ENCODE measurements at places on chromosomes 2 and 18. TPM values are rescaled to one million over a fixed set of nuclear protein-coding genes. Genes with fewer than 3 reads are reported as not detected.

DNA sequence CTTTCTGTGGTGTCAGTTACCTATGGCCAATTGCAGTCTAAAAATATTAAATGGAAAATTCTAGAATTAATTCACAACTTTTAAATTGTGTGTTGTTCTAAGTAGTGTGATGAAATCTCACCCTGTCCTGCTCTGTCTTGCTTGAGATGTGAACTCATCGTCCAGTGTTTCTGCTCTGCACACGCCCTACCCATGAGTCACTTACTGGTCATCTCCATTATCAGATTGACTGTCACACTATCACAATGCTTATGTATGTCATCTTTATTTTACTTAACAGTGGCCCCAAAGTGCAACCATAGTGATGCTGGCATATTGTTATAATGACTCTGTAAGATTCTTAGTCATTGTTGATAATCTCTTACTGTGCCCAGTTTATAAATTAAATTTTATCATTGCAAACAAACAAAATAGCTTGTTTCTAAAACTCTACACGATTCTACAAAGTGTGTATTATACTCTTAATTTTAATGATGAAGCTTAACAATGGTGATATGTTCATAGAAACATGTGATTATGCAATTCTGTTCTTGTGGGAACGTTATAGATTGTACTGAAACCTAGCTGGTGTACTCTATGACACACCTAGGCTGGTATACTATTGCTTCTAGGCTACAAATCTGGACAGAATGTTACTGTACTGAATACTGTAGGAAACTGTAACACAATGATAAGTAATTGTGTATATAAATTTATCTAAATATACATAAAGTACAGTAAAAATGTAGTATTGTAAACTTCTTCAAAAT is 1086.8 kb upstream of the PIK3C3 start:
- no peak overlapping the region for H3K4me3 ChIP-seq
- DNase-seq, result no peak
- H3K36me3 ChIP-seq, result no peaks in the 10 kb centered on the region
- H3K27me3 ChIP-seq, result no peaks in the 10 kb centered on the region

DNA sequence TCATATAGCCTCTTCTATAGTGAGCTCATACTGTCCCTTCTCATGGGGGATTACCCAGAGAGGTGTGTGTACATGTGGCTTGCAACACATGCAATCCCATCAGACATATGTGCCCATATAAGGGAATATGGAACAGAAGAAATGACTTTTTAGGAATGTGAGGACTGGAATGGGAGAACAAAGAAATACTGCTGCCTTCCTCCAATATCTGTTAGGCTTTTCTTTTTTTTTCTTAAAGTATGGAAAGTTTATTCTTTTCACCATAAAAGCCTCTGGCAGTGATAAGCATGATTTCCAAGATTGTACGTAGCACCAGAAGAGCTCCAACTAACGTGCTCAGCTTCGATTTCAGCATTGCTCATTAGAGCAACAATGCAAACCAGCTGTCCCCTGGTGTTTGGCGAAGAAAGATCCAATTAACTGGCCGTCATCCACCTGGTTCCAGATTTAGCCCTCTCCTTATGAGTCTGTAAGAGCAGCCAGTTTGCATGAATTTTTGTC is 113.6 kb downstream of the ADCYAP1 start:
- H3K36me3 ChIP-seq, result no peaks in the 10 kb centered on the region
- H3K4me3 ChIP-seq, result no peak overlapping the region
- H3K27ac ChIP-seq, result no peak overlapping the region
- DNase-seq, result no peak
- H3K4me1 ChIP-seq, result peaks cover 20% of the 10 kb centered on the region
- no peaks in the 10 kb centered on the region for H3K27me3 ChIP-seq

GRCh38 chr2:127932199-127932876 is 46.6 kb upstream of the AMMECR1L start:
- no peaks in the 10 kb centered on the region for H3K4me1 ChIP-seq
- no peak overlapping the region for H3K4me3 ChIP-seq
- no peaks in the 10 kb centered on the region for H3K27me3 ChIP-seq
- no peaks in the 10 kb centered on the region for H3K36me3 ChIP-seq
- DNase-seq, result no peak
- no peak overlapping the region for H3K27ac ChIP-seq

DNA sequence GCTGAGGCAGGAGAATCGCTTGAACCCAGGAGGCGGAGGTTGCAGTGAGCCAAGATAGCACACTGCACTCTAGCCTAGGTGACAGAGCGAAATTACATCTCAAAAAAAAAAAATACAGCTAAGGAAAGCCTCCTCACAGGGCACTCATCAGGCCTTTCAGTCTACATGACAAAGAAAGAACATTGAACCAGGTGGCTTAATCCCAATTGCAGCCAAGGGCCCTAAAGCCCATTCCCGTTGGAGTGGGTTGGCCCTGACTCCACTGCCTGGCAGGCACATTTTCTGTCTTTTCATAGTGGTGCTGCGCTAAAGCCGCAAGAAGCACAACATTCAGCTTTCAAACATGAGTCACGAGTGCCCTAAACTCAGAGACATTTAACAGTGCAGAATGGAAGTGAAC is 372.5 kb downstream of the RNF144A start:
- no peak overlapping the region for H3K27ac ChIP-seq
- no peaks in the 10 kb centered on the region for H3K4me1 ChIP-seq
- no peak overlapping the region for H3K4me3 ChIP-seq
- H3K36me3 ChIP-seq, result no peaks in the 10 kb centered on the region
- H3K27me3 ChIP-seq, result no peaks in the 10 kb centered on the region

DNA sequence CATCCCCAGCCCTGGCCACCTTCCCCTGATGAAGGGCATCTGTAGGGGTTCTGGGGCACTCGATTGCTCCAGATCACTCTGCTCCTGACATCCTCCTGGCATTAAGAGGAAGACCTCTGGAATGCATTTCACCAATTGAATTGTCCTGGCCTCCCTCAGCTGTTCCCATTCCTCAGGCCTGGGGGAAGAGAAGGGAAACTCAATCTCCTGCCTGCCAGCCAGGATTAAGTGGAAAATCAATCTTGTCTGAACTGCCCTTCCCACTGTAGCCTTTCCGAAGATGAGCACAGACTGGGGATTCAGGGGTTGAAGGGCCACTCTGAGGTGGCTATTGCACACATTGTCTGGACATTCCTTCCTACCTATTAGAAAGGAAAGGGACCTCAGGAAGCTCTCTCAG is 99.8 kb downstream of the ALK start:
- DNase-seq, result no peak
- peaks cover 5% of the 10 kb centered on the region for H3K27me3 ChIP-seq
- H3K4me1 ChIP-seq, result no peaks in the 10 kb centered on the region
- H3K36me3 ChIP-seq, result no peaks in the 10 kb centered on the region

DNA sequence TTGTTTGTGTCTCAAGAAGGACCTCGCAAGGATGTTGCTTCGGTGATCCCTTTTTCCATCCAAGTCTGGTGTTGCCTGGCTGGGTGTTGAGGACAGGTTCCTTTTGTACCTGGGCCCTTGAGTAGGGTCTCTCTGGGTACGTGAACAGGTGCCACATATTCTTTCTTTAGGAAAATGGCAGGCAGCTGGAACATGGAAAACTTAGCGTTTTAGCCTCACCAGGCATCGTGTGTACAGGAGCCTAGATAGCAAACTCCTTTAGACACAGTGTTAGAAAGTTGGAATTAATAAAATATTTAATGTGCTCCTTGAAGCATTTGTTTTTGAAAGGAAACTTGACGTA is 54.3 kb upstream of the RBM44 start:
- no peak for DNase-seq
- H3K27me3 ChIP-seq, result no peaks in the 10 kb centered on the region
- no peak overlapping the region for H3K27ac ChIP-seq
- H3K4me1 ChIP-seq, result peaks cover 66% of the 10 kb centered on the region

DNA sequence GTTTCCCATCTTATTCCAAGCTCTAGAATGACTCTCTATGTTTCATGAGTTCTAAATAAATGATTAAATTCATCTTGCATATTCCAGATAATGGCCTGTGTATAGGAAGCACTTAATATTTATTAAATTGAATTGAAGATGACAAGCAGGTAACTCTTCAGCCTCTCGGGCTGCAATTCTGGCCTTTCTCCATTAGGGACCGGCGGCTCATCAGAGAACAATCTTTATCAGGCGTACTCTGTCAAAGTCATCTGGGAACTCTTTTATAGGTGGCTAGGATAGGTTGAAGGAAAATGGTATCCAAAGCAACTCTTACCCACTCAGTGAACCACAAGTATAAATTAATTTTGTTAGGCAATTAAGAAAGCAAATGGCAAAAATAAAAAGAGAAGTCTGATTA is 308.5 kb downstream of the NOL4 start:
- H3K4me1 ChIP-seq, result no peaks in the 10 kb centered on the region
- DNase-seq, result no peak
- no peaks in the 10 kb centered on the region for H3K36me3 ChIP-seq

DNA sequence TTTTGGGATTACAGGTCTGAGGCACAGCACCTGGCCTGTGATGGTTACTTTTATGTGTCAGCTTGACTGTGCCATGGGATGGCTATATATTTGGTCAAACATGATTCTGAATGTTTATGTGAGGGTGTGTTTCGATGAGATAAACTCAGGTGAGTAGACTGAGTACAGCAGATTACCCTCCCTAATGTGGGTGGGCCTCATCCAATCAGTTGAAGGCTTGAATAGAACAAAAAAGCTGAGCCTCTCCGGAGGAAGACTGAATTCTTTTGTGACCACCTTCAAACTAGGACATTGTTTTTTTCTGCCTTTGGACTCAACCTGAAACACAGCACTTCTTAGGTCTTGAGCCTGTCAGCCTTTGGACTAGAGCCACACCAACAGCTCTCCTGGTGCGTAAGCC is 49.4 kb upstream of the FIGN start:
- H3K36me3 ChIP-seq, result no peaks in the 10 kb centered on the region
- no peaks in the 10 kb centered on the region for H3K27me3 ChIP-seq
- no peak overlapping the region for H3K27ac ChIP-seq
- H3K4me1 ChIP-seq, result no peaks in the 10 kb centered on the region
- H3K4me3 ChIP-seq, result no peak overlapping the region

DNA sequence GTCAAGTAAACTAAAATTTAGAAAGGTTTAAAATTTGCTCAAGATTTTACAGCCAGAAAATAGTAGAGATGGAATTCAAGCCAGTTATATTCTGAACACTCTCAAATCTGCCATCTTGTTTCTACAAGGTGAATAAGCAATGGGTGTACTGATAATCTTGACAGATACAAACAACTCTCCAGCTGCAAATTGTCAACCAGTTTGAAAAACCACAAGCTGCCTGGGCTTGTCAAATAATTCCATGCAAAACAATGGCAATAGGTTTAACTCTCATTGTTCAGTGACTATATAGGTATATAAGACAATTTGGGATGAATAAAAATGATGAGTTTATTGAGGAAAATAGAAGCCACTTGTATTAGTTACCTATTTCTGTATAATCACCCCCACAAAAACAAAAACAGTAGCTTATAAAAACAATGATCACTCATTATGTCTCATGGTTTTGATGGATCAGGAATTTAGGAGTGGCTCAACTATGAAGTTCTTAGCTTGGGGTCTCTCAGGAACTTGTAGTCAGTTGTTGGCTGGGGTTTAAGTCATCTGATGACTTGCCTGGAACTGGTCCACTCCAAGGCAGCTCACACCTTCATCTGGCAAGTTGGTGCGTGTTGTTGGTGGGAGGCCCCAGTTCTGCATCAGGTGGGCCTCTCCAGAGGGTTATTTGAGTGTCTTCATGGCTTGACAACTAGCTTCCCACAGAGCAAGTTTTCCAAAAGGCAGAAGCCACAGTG is 12.6 kb upstream of the EVA1A start:
- no peaks in the 10 kb centered on the region for H3K27me3 ChIP-seq
- no peak for DNase-seq
- H3K36me3 ChIP-seq, result no peaks in the 10 kb centered on the region
- H3K27ac ChIP-seq, result no peak overlapping the region
- peaks cover 7% of the 10 kb centered on the region for H3K4me1 ChIP-seq

DNA sequence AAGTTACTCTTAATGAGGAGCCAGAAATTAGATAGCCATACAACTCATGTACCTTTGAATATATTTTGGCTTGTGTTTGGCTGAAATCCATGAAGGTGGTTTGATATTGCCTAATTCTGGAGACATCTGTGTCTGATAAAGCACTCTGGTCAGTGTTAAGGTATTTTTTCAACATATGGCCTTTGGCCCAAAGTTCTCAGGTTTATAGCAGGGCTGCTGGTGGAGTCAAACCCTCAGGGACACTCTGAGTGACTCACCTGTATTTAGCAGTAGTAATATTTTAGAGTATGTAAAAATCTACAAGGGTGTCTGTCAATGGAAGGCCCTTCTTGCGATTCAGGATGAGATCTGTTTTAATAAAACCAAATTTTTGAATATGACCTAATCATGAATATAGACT is 666.5 kb downstream of the SLC4A3 start:
- H3K4me1 ChIP-seq, result no peaks in the 10 kb centered on the region
- H3K4me3 ChIP-seq, result no peak overlapping the region
- no peaks in the 10 kb centered on the region for H3K27me3 ChIP-seq
- H3K27ac ChIP-seq, result no peak overlapping the region
- DNase-seq, result no peak

DNA sequence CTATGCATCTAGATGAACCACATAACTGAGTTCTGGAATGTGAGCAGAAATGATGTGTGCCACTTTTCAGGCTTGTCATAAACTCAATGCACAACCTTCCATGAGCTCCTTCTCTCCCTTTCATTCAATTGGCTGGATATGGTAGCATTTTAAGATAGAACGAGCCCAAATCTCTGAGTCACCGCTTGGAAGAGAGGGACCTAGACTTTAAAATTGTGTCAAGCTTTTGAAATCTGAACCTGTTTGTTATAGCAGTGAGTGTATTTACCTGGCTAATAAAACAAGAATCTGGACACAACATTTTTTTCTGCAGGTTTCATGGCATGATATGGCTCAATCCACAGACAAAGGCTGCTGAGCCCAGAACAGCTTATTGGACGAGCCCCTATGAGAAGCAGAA is 297.8 kb upstream of the SPRED2 start:
- H3K4me1 ChIP-seq, result no peaks in the 10 kb centered on the region
- H3K4me3 ChIP-seq, result no peak overlapping the region
- no peaks in the 10 kb centered on the region for H3K36me3 ChIP-seq
- H3K27ac ChIP-seq, result no peak overlapping the region
- H3K27me3 ChIP-seq, result no peaks in the 10 kb centered on the region

DNA sequence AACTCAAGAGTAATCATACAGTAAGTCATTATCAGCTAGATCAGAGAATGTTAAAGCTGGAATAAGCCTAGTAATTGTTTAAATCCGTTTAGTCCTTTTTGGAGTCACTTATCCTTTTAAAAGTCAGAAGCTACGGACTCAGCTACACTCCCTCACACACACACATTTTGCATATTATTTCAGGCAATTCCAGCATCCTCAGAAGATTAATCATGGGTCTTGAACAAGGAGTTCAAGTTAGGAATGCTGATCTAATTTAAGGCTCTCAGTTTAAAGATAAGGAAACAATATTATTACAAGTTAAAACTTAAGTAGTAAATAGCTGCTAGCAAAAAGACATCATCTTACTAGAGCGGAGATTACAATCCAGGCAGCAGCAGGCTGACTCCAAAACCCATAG is 74.3 kb downstream of the GTF3C3 start:
- no peak for DNase-seq
- no peak overlapping the region for H3K4me3 ChIP-seq
- no peak overlapping the region for H3K27ac ChIP-seq
- no peaks in the 10 kb centered on the region for H3K27me3 ChIP-seq
- no peaks in the 10 kb centered on the region for H3K4me1 ChIP-seq
- no peaks in the 10 kb centered on the region for H3K36me3 ChIP-seq

GRCh38 chr18:78672862-78673446 is 306.7 kb upstream of the SALL3 start:
- DNase-seq, result no peak
- H3K27me3 ChIP-seq, result no peaks in the 10 kb centered on the region
- H3K4me1 ChIP-seq, result no peaks in the 10 kb centered on the region
- H3K27ac ChIP-seq, result no peak overlapping the region
- H3K4me3 ChIP-seq, result no peak overlapping the region
- no peaks in the 10 kb centered on the region for H3K36me3 ChIP-seq

The MARS2 gene
- 7.8 TPM for total RNA-seq

The ASXL3 gene
- 8.1 TPM for total RNA-seq

The COL4A3 gene
- 2.2 TPM for total RNA-seq

The CD8A gene
- 0.74 TPM for total RNA-seq

The FSIP2 gene
- 1.1 TPM for total RNA-seq
